ENCODE measurements at places on chromosomes 1 and 21.

GRCh38 chr1:93695411-93696005 is 13.9 kb upstream of the BCAR3 start:
- DNase-seq = no peak

DNA sequence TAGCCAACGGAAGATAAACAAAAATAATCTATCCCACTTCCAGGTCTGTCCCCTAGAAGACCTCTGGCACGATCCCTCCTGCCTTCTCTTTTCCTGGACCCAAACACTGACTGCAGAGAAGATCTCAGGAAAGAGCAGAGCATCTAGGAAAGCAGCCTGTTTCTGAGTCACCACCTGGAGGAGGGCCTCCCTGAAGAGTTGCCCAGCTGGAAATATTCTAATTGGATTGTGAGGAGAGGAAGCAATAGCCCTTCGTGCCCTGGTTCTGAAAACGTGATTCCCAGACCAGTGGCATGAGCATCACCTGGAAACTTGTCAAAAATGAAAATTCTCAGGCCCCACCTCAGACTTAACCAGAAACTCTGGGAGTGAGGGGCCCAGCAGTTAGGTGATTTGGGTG is 411.1 kb downstream of the SETD4 start:
- DNase-seq = no peak

DNA sequence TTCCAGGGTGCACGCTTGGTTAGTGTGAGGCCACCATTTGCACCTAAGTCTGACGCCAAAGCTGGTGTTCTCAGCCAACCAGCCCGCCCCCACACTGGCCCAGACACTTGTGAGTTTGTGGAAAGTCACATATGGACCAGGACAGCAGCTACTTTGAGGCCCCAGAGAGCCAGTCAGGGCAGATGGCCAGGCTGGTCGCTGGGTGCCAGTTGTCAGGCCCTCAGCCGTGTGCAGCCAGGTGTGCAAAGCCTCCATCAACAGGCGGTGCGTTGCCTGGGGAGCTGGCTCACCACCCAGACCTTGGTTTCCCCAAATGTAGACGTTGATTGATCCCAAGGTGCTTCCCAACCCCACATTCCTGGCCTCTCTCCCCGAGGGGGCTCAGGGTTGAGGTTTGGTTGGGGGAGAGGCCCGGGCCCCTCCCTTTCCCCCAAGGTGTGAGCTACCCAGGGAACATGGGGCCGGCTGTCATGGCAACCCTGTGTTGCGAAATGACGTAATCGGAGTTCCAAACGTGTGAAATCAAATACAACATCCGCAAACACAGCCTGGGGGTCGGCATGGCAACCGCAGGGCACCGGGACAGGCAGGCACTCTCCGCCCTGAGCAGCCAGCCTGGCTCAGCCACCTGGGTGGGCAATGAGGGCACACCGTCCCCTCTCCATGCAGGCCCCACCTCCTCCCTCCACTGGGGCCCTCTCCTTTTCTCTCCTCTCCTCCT is 42.2 kb upstream of the WNT4 start:
- no peak for DNase-seq

DNA sequence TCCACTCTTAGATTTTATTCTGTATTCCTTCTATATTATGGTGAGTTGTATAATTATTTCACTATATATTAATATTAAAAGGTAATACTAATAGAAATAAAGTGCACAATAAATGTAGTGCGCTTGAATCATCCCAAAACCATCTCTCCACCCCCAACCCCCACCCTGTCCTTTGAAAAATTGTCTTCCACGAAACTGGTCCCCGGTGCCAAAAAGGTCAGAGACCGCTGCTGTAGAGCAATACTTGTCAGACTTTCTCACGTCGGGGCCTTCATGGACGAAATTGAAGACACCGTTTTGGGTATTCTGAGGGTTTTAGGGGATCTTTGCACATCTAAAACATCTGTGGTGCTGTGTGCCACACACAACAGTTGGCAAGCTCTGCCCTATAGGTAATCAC is 19.6 kb downstream of the DYRK1A start:
- no peak for DNase-seq

DNA sequence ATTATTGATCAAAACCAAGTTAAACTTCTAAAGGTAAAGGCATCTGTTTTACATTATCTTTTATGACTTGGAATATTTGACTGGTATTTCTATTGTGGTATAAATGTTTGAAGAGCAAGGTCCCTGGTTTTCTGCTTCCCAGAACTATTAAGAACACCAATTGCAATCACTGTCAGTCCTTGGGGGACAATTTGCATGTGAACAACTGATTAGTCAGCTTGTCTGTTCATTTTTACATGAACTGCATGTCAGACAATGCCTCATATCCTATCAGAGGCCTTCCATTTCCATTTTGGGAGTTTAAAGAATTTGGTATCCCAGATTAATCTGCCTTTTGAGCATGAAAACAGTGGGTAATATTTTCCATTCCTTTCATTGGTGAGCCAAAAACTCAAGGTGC is 654.9 kb upstream of the USP24 start:
- no peak for DNase-seq

- no peak for DNase-seq
Observed at GRCh38 chr1:89540406-89540970, 15.9 kb downstream of the LRRC8B start.

GRCh38 chr1:212255705-212256307 is 29.4 kb upstream of the PPP2R5A start:
- no peak for DNase-seq

- no peak for DNase-seq
Observed at GRCh38 chr21:42093186-42093585, 22.1 kb downstream of the UMODL1 start.

GRCh38 chr1:190159146-190159545 is 318.5 kb downstream of the BRINP3 start:
- DNase-seq = no peak

DNA sequence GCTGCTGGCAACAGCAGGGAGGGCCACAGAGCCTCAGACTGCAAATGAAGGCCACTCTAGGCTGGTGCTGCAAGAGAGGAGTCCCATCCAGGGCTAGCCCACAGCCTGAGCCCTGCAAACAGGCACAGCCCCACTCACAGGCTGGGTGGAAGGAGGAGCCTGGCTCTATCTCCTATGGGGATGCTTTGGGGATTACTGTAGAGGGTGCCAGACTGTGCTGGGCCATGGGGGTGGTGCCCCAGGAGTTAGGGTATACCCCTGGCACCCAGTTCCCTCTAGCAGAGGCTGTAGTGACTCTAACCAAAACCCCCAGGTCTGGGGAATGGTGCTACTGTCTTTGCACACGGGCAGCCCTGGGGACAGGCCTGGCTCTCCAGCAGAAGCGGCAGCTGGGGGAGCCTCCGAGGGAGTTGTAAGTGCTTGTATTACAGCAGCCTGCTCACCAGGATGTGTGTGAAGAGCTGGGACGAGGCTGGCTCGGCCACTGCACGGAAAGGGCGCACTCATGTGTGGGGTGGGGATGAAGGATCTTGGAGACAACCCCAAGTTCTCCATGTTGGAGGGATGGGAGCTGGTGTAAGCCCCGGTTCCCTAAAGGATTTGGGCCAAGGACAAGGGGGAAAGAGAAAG is 23.4 kb upstream of the EVA1B start:
- DNase-seq = no peak

- DNase-seq = no peak
Observed at GRCh38 chr1:100053119-100053518, 79.6 kb downstream of the SASS6 start.

DNA sequence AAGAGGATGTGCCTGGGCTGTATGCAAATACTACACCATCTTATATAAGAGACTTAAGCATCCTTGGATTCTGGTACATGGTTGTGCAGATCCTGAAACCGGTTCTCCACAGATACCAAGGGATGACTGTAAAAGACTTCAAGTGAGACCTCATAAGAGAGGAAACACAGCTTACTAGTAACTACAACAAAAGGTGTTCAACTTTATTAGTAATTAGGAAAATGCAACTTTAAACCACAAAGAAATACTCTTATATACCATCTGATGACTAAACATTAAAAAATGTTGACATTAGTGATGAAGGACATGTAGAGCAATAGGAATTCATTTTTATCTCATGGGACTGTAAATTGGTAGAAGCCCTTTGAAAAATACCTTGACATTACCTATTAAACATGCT is 102.7 kb downstream of the RASAL2 start:
- no peak for DNase-seq

DNA sequence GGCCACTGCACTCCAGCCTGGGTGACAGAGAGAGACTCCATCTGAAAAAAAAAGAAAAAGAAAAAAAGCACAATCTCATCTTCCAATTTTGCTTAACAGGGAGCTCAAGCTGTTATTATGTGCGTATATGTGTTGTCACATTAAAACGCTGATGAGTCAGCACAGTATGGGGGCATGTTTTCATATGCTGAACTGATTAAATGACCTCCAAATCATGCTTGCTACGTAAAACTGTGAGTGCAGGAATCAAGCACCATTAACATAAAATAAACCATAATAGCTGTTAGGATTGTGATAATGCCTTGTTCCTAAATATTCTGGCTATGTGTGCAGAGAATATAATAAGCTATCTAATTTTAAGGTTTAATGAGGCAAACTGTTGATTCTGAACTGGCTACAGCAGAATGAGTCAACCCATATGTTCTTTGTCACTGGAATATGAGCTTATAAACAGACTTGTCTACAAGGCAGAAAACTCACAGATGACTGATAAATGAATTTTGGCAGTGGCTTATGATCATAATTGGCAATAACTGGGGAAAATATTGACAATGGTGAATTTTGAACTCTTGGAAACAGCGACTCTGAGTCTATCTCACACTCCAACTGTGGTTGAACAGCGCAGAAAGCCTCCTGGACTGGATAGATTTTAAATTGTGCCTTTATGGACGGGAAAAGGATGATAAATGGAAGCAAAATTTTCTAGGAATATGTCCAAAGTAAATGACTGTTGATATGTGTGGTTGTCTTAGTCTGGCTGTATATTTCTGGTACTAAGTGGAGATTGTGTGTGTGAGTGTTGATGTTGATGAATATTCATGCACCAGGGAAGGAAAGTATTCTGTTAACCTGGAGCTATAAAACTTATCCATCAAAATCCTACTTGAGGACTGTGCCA is 75.5 kb downstream of the VCAM1 start:
- DNase-seq = no peak

GRCh38 chr1:167927046-167927754 is 9.3 kb upstream of the DCAF6 start:
- no peak for DNase-seq

DNA sequence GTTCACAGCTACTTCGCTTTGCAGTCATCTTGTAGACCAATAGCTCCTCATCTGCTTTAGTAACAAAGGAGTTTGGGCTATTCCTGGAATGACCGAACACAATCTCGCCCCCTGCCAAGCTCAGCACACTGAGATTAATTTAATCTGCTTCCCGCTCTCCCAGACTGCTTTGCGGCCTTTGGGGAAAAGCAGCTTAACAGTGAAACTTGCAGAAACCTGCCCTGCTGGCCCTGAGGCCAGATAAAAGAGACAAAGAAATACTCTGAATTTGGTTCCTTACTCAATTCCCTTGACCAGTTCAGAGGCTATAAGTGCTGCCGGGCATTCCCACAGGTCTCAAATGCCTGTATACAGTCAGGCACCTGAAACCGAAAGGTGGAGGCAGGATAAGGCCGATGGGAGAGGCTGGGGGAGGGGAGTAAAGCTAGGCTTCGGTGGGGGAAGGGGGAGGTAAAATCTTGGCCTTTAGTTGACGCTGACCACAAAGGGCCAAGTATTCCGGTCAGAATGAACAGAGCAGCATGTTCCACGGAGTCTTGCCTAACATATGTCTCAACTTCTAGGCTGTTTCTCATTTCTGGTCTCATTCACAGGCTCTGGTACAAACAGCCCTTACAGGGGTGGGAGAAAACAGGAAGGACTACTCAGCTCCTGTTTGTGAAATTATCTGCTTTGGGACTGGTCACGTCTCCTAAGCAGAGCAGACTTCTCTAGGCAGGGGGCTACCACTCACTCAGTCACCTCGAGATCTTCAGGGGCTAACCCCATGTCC is 17.7 kb upstream of the A3GALT2 start:
- no peak for DNase-seq

DNA sequence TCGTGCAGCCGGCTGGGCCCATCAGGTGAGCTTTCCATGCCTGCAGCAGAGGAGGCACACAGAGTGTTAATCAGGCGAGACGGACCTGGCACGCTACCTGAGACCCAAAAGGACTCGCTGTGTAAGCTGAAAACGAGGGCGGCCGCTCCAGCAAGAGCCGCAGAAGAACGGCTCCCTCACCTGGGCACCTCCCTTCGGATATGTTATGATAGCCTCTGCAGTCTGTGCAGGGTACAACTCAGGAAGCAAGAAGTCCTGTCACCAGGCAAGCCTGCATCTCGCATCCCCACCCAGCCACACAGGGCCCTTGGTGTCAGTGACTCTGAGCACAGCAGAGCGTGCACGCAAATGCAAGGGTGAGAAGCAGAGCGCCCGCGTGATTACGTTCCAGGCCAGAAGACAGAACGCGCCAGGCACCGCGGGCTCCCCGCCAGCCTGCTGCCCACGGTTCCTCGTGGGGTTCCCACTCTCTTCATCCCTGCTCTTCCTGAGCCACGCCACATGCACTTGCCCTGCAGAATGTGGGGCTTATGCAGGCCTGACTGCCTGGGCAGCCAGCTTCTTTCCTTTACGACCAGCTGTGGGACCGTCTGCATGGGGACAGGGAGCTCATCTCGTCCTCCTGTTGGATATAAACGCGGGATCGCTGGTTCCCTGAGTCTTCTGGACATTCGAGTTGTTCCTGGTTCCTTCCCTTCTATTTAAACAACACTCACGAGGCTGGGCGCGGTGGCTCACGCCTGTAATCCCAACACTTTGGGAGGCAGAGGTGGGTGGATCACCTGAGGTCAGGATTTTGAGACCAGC is 20.2 kb upstream of the LRRC47 start:
- no peak for DNase-seq

DNA sequence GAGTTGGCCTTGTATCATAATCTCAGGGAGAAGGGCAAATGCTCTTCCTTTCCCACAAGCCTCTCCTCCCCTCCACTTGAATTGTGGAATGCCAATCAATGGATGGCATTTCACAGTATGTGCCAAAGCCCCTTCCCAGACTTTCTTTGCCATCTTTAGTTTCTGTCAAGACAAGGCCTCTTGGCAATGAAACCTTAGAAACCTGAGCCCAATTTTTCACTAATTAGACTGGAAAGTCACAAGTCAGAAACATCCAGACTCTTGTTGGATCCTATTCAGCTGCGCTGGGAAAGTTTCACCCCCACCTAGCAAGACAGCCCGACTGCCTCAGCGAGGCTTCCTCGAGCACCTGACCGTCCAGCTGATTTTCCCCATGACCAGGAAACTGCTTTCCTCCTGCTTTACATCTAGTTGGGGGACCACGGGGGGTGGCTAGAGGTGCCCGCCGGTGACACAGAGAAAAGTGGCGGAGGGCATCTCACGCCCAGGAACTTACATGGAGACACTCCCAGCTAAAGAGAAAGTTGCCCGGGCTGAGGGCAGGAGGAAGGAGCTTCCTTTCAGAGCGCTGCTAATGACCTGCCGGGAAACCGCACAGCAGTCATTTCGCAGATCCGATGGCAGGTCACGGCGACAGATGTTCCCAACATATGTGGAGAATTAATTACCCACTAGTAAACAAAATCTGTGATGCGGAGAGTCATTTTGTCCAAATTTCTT is 302.6 kb upstream of the RRP15 start:
- no peak for DNase-seq

DNA sequence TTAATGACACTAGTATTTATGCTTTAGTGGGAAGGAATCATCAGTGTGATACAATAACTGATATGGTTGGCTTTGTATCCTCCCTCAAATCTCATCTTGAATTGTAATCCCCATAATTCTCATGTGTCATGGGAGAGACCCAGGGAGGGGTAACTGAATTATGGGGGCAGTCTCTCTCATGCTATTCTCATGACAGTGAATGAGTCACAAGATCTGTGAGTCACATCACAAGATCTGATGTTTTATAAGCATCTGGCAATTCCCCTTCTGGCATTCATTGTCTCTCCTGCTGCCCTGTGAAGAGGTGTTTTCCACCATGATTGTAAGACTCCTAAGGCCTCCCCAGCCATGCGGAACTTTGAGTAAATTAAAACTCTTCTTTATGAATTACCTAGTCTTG is 1760.3 kb downstream of the NCAM2 start:
- no peak for DNase-seq
